ENCODE measurements at places on chromosomes 4 and X. TPM values are rescaled to one million over a fixed set of nuclear protein-coding genes. Genes with fewer than 3 reads are reported as not detected.

HAUS3 gene
- total RNA-seq: 12.5 TPM

SLIT2 gene
- total RNA-seq: 82.3 TPM

SLC39A8 gene
- 4.0 TPM for total RNA-seq

SSR4 gene
- 115 TPM for total RNA-seq

MAGEA2B gene
- total RNA-seq: not detected

CNGA1 gene
- total RNA-seq: not detected

CCKAR gene
- 1.3 TPM for total RNA-seq

DMD gene
- 127 TPM for total RNA-seq

KLKB1 gene
- 0.45 TPM for total RNA-seq

MSX1 gene
- total RNA-seq: 5.5 TPM

MEPE gene
- total RNA-seq: not detected

TRIML2 gene
- 0.66 TPM for total RNA-seq

FHDC1 gene
- total RNA-seq: 2.1 TPM

ZIC3 gene
- total RNA-seq: not detected

SSX4 gene
- total RNA-seq: not detected

NWD2 gene
- total RNA-seq: 0.19 TPM

CD40LG gene
- 0.33 TPM for total RNA-seq

NPY1R gene
- total RNA-seq: 1.2 TPM

PROM1 gene
- 3.8 TPM for total RNA-seq

MAGEA11 gene
- not detected for total RNA-seq

Data from esophagus muscularis mucosa (tissue), 4 donors.